Hematopoietic multipotent progenitor cell (in vitro differentiated cells): ENCODE measurements at places on chromosomes 3 and 15. TPM values are rescaled to one million over a fixed set of nuclear protein-coding genes. Genes with fewer than 3 reads are reported as not detected.

GASK1A gene
- total RNA-seq: 1.6 TPM

USP13 gene
- total RNA-seq: 4.6 TPM

ERC2 gene
- 0.54 TPM for total RNA-seq

PLA2G4E gene
- not detected for total RNA-seq

GRCh38 chr3:84277562-84278224 lies 681.1 kb upstream of the CADM2 start:
- DNase-seq: no peak
